NCI-H510A (cell line): ENCODE measurements at places on chromosomes 1 and 21.

DNA sequence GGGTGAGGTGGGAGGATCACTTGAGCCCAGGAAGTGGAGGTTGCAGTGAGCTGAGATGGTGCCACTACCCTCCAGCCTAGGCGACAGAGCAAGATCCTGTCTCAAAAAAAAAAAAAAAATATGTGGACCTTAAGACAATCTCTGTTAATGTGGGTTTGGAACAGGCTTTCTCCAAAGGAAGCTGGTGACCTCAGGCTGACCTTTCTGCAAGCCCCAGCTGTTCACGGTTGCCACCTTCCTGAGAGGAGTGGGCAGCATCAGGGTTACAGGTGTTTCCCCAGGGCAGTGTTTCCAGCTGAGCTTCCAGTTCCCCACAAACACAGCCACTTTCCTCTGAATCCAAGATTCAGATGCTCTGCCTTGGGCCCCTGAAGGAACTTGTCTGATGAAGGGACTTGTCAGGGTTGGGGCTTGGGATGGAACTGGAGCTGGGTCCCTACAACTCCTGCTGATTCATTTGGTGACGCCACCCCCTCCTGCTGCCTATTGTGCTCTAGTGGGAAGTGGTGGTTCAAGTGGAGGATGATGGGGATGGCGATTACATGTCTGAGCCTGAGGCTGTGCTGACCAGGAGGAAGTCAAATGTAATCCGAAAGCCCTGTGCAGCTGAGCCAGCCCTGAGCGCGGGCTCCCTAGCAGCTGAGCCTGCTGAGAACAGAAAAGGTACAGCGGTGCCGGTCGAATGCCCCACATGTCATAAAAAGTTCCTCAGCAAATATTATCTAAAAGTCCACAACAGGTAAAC is 1.9 kb downstream of the ZBTB48 start:
- DNase-seq, result peak; percentile 89

- DNase-seq, result peak; percentile 32
Measured at GRCh38 chr1:187509091-187509490, 680.3 kb downstream of the PLA2G4A start.

GRCh38 chr21:18384771-18385170 is 18.8 kb downstream of the TMPRSS15 start:
- DNase-seq, result no peak

DNA sequence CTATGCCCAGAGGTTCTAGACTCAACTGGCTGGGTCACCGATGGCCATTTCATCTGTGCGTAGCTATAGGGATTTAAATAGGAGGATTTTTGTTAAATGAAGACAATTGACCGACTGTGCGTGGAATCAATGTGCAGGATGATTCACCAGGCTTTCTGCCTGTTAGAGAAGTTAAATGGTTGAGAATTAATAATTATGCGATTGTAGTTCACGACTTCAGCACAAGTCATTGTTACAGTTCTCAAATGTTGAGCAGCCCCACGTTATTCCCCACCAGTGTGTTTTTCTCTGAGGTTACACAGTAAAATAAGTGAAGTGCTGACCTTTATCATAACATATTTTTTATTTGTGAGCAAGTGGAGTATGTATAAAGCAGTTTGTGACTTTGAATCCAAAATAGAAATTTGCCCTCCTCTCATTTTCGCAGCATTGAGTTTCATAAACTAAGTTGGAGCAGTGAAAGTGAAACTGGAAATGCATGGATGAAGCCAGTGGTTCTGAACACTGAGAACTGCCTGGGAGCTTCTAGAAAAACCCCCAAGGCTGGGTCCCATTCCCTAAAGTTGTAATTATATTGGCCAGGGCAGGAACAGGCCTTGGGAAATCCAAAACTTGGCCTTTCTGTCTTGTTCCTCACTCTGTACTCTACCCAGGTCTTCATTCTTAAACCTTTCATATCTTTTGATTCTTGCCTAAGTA is 102.6 kb downstream of the GALNT2 start:
- DNase-seq, result no peak

DNA sequence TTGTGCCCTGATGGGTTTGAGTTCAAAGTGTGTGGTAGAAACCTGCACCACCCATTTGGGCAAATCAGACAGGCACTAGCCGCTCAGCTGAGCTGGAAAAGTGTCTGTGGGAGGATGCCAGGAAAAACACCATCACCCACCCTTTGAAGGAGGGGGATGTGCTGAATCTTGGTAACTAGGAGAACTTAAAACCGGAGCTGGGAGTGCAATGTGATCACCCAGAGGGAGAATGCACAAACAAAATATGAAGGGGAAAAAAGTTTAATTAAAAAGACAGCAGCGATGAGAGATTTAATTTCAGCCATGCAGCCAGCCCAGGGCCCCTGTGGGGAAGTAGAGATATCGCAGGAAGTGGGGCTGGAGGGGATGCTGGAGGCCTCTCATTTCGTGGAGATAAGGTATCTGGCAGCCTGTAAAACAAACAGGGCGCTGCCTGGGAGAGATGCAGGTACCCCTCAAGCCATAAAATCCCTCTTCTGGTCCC is 86.8 kb upstream of the BCAR3 start:
- no peak for DNase-seq

GRCh38 chr1:240618946-240619345 is 7.0 kb upstream of the GREM2 start:
- DNase-seq, result no peak

DNA sequence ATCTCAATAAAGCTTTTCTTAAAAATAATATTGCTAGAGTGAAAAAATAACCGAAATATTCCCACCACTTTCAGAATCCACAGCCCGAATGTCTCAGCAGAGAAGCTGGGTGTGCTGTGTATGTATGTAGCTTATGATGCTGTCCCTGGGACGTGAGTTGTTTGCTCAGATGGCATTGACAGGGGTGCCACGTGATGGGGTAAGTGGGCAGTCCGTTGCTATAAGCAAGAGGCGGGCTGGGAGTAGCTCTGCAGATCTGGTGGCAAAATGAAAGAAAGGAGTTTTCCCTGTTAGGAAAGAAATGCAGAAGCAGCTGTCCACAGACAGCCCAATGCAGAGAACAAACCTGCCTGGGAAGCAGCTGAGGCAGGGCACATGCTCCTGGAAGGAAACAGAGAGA is 3.8 kb upstream of the FAM20B start:
- DNase-seq, result peak; percentile 56

GRCh38 chr1:169546087-169546995 is 39.9 kb downstream of the F5 start:
- peak; percentile 55 for DNase-seq

- no peak for DNase-seq
Measured at GRCh38 chr1:16721871-16722641, 18.3 kb upstream of the RNU1-4 start.

DNA sequence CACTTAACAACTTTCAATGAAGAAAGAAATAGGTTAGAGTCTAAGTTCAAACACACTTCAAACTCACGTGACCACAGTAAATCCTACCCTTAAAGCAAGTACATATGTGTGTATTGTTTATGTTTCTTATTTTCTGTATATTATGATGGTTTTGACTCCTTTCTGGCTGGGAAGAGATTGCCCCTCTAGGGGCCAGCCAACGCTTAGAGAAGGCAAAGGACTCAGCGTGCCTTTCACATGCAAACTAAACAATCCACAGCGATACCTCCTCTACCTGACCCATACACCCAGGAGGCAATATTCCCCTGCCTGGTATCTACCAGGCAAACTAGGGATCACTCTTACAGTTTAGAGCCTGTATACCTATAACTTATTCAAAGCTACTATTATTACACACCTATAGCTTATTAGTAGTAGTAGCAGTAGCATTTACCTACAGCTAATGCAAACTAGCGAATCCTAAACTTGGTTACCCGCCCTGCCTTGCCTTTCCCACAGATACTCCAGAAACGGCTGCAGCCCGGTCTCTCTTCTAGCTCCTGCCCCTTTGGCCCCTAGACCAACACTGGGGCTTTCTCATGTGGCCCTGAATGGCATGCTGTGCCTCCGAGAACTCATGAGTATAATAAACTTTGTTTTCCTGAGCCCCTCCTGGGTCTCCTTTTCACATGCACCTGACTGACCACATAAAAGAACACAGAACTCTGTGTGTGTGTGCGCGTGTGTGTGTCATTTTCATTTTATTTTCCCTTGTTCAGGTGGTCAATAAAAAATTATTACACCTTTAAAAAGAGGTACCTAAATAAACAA is 14.0 kb downstream of the NRIP1 start:
- no peak for DNase-seq

- no peak for DNase-seq
Measured at GRCh38 chr1:203462878-203463277, 12.7 kb upstream of the PRELP start.

DNA sequence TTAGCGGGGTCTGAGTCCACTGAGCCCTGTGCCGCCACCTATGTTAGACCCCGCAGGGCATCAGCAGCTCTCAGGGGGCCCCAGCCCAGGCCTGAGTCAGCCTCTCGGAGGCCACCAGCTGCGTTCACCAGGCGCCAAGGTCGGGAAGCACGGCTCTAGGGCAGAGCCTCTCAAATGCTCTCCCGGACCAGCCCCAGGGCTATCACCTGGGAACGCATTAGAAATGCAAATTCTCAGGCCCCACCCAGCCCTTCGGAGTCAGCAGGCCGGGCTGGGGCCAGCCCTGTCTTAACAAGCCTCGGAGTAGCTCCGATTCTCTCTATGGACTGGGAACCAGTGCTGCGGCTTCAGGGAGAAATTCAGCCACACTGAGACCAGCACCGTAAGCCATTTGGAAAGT is 37.2 kb upstream of the TSPEAR start:
- no peak for DNase-seq

GRCh38 chr1:236509647-236510401 is 14.0 kb upstream of the LGALS8 start:
- no peak for DNase-seq

DNA sequence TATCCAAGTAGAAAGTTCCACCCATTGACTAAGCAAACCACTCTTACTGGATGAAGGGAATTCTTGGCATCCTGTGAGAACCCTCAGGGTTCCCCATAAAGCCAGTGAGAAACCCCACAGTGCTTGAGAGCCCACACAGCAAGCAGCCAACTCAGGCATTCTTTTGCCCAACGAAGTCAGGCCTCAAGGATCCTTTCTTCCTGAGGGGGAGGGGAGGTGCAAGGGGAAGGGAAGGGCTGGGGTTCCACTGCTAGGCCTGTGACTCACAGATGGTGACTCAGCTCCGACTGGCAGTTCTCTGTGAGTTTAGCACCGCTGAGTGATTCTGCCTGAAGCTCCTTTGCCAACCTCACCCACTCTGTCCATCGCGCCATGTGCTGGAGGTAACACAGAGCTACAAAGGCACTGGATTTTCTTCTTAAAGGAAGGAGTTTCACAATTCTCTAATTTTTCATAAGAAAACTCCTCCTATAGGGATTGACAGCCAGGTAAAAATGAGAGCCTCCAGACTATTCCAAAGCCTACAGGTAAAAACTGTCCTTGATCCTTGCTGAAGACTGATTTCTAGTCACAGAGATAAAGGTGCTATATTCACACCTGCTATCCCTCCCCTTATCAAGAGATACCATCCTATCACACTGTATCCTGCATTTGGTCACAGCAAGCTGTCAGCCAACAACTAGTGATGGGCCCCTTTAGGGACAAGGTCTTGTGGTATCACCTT is 4.8 kb downstream of the ENO1 start:
- peak; percentile 31 for DNase-seq
